ENCODE measurements at places on chromosomes 5 and 9.

DNA sequence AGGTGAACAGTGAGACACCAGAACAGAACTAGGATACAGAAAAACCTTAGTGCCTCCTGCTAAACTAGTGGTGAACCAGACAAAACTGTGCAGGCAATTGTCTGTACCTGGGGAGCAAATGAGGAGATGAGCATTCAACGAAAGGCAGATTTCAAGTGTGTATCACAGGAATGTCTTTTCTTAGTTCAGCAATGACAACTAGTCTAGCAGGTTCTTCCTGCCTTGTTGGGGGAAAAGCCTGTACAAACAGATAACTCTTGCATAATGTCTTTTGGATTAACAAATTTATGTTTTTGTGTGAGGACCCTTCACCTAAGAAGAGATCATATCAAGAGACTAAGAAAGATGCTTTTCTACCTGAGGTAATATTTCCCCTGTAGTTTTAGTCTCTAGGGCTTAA, 21.8 kb upstream of the DENND4C start:
- DNase-seq = no peak

- no peak for DNase-seq
These were observed 71.0 kb upstream of the MELK start for GRCh38 chr9:36501727-36502126.

DNA sequence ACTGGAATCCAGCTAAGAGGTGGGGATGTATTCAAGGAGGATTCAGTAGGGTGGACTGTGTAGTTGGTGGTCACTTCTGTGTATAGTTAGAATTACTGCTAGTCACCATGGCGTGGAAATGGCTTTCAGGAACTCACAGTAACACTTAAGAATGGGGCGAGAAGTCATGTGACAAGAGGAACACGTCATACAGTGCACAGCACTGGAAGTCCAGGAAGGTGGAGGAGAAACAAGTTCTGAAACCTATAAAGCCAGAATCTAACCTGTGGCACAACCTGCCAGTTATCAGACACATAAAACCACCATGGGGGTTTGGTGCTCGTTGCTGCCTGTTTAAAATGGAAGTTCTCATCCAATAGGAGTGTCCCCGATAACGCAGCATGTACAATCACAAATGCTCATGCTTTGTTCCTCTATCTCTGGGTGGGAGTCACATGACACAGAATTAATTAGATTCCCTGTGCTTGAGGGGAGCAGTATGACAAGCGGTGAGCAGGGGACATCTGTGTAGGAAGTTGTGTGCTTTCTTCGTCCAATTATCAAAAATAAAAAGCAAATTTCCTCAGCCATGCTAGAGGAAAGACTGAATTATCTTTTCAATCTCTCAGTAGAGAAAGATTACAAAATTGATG, 193.0 kb downstream of the SPOCK1 start:
- no peak for DNase-seq

- DNase-seq = no peak
These were observed 942.5 kb upstream of the WWC1 start for GRCh38 chr5:167348980-167349379.

GRCh38 chr5:64971513-64971912, 202.8 kb downstream of the CWC27 start:
- DNase-seq = no peak

- no peak for DNase-seq
These were observed 127.5 kb upstream of the POU5F2 start for GRCh38 chr5:93868851-93869250.

Measured in hematopoietic multipotent progenitor cell treated with erythropoietin and hydrocortisone succinate and interleukin-3 and kit ligand, for 17 days (in vitro differentiated cells).